RCC 7860 (cell line): ENCODE measurements at places on chromosomes 16 and 17.
A peak's percentile ranks its signal among the peaks of the same experiment; 100 is the strongest.

GRCh38 chr16:57960826-57961472, 10.0 kb downstream of the CNGB1 start:
- no peak for DNase-seq

- peak; percentile 34 for DNase-seq
Measured at GRCh38 chr17:76408037-76408849, 23.8 kb downstream of the SPHK1 start.

GRCh38 chr17:8468127-8468526, 32.4 kb downstream of the NDEL1 start:
- no peak for DNase-seq

DNA sequence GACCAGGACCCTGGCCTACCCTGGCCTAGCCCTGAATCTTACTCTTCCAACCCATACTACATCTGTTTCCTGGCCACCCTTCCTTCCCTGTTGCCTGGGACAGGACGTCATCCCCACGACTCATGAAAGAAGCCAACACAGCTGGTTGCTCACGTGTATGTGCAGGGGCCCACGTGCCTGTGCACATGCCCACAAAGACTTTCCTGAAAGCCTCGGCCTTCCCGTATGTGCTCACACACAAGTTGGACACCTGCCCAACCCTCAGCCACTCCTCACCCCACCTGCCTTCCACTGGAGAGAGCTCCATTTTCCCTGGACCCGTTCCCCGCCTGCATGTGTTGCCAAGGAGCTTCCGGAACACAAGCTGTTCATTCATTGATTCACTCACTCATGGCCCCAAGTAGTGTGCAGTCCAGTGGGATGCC, 7.0 kb downstream of the PLXDC1 start:
- DNase-seq: peak; percentile 42

DNA sequence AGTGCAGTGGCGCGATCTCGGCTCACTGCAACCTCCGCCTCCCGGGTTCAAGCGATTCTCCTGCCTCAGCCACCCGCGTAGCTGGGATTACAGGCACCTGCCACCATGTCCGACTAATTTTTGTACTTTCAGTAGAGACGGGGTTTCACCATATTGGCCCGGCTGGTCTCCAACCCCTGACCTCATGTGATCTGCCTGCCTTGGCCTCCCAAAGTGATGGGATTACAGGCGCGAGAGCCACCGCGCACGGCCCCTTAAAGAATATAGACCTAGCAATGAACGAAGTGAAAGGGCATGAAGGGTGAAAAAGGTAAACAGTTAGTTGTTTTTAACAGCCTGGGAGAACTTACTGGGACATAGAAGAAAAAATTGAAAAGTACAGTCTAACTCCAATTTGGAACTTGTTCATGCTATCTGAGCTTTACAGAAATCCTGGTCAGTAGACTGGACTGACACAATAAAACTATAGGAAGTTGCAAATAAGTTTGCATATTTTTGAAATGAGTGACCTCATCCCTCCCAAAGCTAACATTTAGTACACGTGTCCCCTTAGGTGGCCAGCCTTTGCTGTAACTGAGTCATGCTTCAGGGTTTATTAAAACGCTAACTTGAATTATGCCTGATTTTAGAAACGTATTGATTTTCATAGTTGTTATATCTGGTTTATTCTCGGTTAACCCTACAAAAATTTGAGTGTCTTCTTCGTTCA, 1.8 kb downstream of the COG1 start:
- no peak for DNase-seq

DNA sequence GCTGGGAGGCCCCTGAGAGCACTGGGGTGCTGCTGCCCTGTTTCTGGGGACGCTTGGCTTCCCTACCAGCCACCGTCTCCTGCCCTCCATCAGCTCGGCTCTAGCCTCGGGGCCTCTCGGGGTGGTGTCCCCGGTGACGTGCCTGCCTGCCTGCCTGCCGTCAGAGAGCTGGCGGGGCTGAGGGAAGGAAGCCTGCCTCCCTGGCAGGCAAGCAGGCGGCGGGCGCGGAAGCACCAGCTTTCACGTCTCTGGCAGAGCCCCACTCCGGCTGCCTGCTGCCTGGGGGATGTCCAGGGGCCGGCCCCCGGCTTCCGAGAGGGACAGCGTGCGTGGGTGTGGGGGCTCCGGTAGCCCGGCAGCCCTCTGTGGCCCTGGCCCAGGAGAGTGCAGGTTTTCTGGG, 9.3 kb downstream of the CENPX start:
- no peak for DNase-seq

DNA sequence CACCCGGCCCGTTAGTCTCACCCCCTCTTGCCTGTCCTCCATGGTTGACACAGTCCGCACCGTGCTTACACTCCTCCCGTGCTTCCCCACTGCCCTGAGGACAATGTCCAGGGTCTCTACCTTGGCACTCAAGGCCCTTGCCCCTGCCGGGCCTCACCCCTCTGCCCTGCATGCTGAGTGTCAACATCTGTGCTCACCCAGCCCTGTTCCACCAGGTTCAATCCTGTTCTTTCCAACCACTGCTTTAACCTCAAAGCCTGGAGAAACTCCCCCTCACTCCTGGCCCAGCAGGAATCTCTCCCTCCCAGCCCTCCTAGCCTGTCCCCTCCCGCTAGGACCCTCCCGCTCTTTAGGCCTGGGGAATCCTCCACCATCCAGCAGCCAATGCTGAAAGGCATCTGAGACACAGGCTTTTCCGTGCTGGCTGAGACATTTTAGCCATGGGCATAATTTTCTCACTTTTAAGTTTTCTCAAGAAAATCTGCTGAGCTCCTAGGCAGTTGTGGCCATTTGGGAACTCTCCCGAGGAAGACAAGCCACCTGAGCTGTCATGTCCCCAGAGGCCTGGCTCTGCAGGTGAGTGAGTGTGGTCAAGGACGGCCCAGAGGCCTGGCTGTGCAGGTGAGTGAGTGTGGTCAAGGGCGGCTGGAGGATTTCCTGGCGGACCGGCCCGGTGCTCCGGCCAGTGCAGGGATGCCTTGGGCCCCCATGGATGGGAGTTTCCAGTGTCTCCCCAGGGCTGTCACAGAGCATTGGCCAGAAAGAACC, 10.8 kb upstream of the P2RX1 start:
- DNase-seq: no peak
